ENCODE measurements at places on chromosomes 6 and 20. TPM values are rescaled to one million over a fixed set of nuclear protein-coding genes. Genes with fewer than 3 reads are reported as not detected.

The MRAP2 gene
- 0.13 TPM for total RNA-seq

The TREML1 gene
- total RNA-seq = not detected

The TCP11 gene
- not detected for total RNA-seq

The CRISP3 gene
- not detected for total RNA-seq

The HTR1E gene
- total RNA-seq = not detected

The PLTP gene
- 318 TPM for total RNA-seq

The ABT1 gene
- 15.0 TPM for total RNA-seq

The KCNQ5 gene
- 0.32 TPM for total RNA-seq

The CD109 gene
- 34.9 TPM for total RNA-seq

The ZC2HC1B gene
- total RNA-seq = not detected

The HLA-DPB1 gene
- total RNA-seq = 20.7 TPM

The PRDM1 gene
- 4.3 TPM for total RNA-seq

The ZNF292 gene
- total RNA-seq = 15.6 TPM

The PLA2G7 gene
- 0.13 TPM for total RNA-seq

The OR2H1 gene
- not detected for total RNA-seq

The ESR1 gene
- total RNA-seq = 0.13 TPM

Measured in epithelial cell of alveolus of lung (primary cell).